Stomach (tissue), 19 donors: ENCODE measurements at places on chromosomes 12 and 14.

- peak; percentile 80 for DNase-seq
Measured at GRCh38 chr12:55727643-55728185, 1.1 kb downstream of the CD63 start.

DNA sequence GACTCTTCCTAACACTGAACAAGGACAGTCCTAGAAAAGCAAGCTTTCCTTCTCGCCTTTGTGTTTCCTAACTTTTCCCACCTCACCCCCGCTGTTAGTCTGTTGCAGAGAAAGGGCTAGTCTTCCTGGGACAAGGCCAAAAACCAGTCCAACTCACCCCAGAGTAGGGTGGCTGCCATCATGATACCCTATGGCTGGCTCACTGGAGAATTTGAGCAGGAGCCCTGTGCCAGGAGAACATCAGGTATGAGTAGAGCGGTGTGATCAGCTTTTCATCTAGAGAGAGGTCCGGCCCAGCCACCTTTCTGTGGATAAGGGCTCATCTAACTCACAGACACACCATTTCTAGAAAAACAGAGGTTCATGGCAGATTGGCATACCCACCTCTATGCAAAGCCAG lies 16.7 kb upstream of the ZFP36L1 start:
- no peak for DNase-seq

DNA sequence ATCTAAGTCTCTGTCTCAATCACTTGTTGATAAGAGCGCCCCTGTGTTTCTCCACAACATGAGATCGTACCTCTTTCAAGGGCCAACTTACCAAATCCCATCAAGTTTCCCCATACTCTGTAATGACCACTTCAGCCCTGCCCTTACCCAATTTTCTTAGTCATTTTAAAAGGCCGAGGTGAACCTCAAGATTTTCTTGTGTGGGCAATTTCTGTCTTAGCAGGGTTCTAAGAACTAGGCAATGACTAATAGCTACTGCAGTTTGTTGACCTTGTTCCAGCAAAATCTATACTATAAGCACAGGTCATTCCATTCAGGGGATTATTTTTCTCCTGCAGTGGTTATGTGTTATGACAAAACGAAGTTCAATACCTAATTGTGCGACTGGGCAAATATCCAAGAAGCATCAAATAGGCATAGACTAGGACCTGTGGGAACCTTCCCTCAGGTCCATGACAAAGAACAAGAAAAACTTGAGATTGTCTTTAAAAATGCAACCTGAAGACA lies 359.8 kb downstream of the PCNX1 start:
- peak; percentile 14 for DNase-seq

GRCh38 chr12:45974883-45975282 lies 15.5 kb downstream of the SCAF11 start:
- DNase-seq = no peak

- no peak for DNase-seq
Measured at GRCh38 chr12:41907021-41907420, 237.7 kb downstream of the GXYLT1 start.

GRCh38 chr14:54312166-54312801 lies 84.5 kb upstream of the CDKN3 start:
- DNase-seq = no peak
